Activated CD4-positive, alpha-beta T cell treated with anti-CD3 and anti-CD28 coated beads for 36 hours (primary cell): ENCODE measurements at places on chromosomes 6 and 20. TPM values are rescaled to one million over a fixed set of nuclear protein-coding genes. Genes with fewer than 3 reads are reported as not detected.
A peak's percentile ranks its signal among the peaks of the same experiment; 100 is the strongest.

DNA sequence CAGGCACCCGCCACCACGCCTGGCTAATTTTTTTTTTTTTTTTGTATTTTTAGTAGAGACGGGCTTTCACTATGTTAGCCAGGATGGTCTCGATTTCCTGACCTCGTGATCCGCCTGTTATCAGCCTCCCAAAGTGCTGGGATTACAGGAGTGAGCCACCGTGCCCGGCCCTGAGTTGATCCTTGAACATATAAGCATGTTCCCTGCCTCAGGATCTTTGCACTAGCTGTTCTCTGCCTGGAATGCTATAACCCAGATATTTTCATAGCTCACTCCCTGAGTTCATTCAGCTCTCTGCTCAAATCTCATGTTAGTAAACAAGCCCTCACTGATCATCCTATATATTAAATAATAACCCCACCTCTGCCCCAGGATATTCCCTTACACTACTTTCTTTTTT lies 9.0 kb upstream of the DLK2 start:
- DNase-seq: no peak

Gene FAM184A
- 14.5 TPM for total RNA-seq

DNA sequence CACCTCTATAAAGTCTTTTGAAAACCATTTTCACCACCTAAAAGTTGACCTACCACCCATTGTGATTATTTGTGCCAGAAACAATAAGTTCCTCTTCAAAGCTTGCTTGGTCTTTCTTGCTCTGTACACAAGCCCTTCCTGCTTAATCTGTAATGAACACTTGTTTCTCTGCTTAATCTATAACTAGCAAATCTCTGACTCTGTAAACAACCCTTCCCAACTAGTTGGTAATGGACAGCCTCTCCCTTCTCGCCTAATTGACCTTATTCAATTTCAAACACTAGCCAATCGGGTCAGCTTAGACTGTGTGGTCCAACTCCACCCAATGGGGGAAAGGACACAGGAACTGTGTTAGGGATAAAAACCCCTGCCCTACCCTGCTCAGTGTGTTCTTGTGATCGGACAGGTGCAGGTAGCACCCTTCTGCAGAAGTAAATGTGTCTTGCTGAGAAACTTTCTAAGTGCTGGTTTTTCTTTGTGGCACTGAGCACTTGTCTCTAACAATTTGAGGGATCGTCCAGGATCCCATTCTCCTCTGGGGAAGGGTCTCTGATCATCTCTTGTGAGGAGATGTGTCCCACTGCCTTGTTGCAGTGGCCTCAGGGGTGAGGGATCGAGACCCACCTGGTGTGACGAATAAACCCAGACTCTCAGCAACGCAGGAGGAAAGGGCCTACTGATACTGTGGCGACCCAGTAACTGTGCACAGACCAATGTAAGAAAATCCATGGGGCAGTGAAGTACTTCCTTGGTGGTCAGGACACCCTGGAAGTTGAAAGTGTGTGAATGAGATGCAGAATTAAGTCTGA lies 23.5 kb downstream of the CHD6 start:
- no peak for DNase-seq

- DNase-seq: no peak
Observed at GRCh38 chr20:62047666-62048345, 17.9 kb downstream of the TAF4 start.

- no peak for DNase-seq
Observed at GRCh38 chr6:72955666-72956065, 269.6 kb downstream of the KHDC1L start.

Gene RIMS1
- not detected for total RNA-seq

DNA sequence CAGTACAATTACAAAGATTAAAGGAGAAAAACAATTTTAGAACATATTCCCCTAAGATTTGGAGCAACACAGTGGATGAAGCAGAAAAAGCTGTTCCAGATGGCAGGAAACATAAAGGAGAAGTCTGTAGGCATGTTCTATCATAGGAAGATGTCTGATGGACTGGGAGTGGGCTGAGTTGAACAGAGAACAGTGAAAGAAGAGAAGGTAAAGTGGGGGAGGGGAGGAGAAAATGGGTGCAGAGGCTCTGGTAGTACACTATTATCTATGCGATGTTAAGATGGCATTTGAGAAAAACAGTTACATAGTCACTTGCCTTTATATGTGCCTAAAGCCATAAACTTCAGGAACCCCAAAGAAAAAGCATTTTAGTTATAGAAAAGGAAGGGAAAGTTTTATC lies 4.2 kb upstream of the PHIP start:
- no peak for DNase-seq

- DNase-seq: peak; percentile 8
Observed at GRCh38 chr6:72218125-72218524, 331.8 kb downstream of the RIMS1 start.

Gene TMEM244
- total RNA-seq: not detected

- no peak for DNase-seq
Observed at GRCh38 chr6:10391799-10392198, 23.1 kb downstream of the TFAP2A start.

Gene RNF182
- not detected for total RNA-seq

- no peak for DNase-seq
Observed at GRCh38 chr6:13075141-13075845, 253.0 kb downstream of the TBC1D7 start.

DNA sequence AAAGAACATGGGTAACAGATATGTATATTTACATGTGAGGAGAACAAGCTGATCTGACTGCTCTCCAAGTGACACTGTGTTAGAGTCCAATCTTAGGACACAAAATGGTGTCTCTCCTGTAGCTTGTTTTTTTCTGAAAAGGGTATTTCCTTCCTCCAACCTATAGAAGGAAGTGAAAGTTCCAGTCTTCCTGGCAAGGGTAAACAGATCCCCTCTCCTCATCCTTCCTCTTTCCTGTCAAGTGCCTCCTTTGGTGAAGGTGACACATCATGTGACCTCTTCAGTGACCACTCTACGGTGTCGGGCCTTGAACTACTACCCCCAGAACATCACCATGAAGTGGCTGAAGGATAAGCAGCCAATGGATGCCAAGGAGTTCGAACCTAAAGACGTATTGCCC lies 5.2 kb downstream of the HFE start:
- no peak for DNase-seq

Gene NRSN1
- total RNA-seq: not detected

GRCh38 chr6:8131265-8131897 lies 29.0 kb upstream of the EEF1E1 start:
- DNase-seq: peak; percentile 58

Gene NKAIN2
- not detected for total RNA-seq

GRCh38 chr20:51303731-51304670 lies 238.5 kb downstream of the NFATC2 start:
- DNase-seq: no peak

Gene PNPLA1
- total RNA-seq: not detected

Gene ARFGAP1
- 73.4 TPM for total RNA-seq

- peak; percentile 87 for DNase-seq
Observed at GRCh38 chr20:33732166-33732970, 572 bp downstream of the ZNF341 start.

Gene MTHFD1L
- 103 TPM for total RNA-seq

GRCh38 chr6:40196135-40196518 lies 261.9 kb upstream of the MOCS1 start:
- no peak for DNase-seq

Gene SLC44A4
- total RNA-seq: 0.27 TPM

- no peak for DNase-seq
Observed at GRCh38 chr20:50133041-50133440, 20.1 kb upstream of the UBE2V1 start.

- peak; percentile 72 for DNase-seq
Observed at GRCh38 chr6:56595490-56596122, 47.1 kb downstream of the DST start.

DNA sequence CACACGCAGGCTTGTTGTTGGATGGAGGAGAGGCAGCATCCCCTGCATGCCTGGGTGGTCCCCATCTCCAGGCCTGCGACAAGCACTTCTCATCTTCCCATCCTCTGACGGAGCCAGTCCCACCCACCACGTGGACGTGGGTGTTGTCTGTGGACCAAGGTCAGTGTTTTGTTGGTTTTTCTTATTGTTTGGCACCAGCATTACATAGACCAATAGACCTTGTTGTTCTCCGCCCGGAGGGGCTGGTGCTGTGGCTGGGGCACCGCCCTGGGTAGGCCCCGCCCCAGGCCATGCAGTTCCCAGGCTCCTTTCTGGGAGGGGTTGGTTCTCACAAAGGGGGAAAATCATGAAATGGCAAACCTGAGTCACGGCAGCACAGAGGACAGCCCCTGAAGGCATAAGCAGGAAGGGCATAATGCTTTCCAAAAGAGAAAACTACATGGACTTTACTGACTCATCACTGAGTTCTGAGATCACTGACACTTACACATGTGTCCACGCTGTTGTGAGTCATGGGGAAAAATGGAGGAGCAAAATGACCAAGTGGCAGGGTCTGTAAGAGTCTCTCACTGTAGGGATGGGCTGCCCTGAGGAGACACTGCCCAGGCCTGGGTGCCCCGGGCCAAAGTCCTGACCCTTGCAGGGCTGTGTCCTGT lies 90.8 kb downstream of the THBS2 start:
- peak; percentile 41 for DNase-seq

GRCh38 chr20:699811-700338 lies 24.3 kb upstream of the SCRT2 start:
- no peak for DNase-seq

GRCh38 chr20:24136659-24137246 lies 148.2 kb upstream of the GGTLC1 start:
- DNase-seq: no peak

Gene ID1
- total RNA-seq: 3.5 TPM

DNA sequence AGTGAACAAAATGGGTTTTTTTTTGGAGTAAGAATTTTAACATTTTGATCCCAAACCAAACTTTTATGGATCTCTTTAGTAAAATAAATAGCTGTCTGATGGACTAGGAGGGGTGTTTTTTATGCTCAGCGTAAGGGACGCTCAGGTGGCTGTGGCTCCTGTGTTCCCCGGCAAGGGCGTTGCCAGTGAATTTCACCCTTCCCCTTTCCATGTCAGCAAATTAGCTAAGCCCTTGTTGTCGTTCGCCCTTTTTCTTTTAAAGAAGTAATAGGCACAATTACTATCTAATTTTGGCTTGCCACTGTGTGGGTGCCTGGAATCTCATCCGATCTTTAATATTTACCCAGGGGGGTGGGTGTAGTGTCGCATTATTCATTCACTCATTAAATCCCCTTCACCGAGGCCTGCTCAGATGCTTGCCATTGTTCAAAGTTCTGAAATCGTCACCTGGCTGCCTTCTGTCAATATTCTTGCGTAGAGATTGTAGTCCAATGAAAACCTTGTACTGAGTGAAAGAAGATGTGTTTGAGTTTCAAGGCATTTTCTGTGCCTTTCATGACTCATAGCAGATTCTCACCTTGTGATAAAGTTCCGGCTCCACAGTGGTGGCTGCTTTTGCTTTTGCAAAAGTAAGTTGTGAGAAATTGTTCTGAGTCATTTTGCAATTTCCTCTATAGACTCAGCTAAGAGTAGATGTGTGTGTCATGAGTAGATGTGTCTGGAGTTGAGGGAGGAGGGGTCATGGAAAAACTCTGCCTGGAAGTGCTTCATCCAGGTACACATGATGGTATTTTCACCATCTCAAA lies 40.0 kb upstream of the CLDN20 start:
- peak; percentile 79 for DNase-seq

Gene MOG
- not detected for total RNA-seq

DNA sequence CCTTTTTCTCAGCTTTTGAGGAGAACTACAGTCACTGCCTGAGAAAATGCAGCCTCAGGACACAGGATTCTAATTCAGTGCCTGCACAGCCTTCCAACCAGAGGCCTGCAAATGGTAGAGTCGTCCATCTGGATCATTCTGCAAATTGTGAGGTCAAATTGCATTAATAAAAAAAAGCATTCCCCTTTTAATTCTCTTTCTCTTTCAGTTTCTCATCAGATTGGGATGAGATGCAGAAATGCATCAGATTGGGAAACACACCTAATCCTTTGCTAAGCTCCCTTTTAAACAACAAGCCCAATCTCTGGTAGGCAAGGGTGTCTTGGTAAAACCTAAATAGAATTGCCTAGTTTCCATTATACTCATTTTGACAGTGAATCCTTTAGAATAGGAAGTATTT lies 838.8 kb downstream of the MAFB start:
- DNase-seq: no peak

- no peak for DNase-seq
Observed at GRCh38 chr20:20549704-20550103, 162.7 kb downstream of the RALGAPA2 start.

GRCh38 chr6:148980234-148980633 lies 233.4 kb downstream of the UST start:
- no peak for DNase-seq

GRCh38 chr20:40728470-40728869 lies 39.4 kb upstream of the MAFB start:
- no peak for DNase-seq
